ENCODE measurements at places on chromosomes 13 and 19.

GRCh38 chr13:30413842-30414241 lies 8.5 kb upstream of the UBE2L5 start:
- DNase-seq = no peak

DNA sequence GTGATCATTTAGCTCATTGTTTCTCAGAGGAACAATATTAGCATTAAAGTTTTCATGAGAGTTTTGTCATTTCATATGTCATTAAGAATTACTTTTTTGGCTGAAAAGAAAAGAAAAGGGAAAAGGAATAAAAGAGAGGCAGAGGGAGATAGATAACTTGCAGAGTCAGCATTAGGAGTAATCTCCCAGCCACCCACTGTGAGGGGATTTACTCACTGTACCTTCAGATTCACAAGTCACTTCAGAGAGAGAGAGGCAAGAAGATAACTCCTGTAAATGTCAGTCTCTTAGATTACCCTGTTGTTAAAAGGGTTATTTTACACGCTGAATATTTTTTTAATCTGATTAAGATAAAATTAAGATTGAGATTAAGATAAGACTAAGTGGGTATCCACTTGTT lies 125.2 kb downstream of the POU4F1 start:
- no peak for DNase-seq

GRCh38 chr19:49705919-49706318 lies 15.0 kb downstream of the CPT1C start:
- DNase-seq = no peak

DNA sequence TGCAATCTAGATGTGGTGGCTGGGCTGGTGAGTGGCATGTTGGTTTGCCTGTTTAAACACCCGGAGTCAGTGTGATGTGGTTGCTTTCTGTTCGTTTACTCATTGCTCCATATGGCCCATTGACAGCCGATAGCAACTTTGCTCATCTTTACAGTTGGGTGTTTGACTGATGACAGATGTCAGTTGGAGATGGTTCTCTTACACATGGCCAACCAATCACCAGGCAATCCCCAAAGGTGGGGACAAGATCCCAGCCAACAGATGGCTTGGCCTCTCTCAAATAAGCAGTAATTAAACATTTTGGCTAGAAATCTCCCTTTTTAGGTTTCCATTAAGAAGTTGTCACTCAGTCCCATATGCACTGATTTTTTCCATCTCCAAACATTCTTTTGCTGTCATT lies 497.1 kb upstream of the ARGLU1 start:
- DNase-seq = no peak

- no peak for DNase-seq
These were observed 57.7 kb downstream of the ING1 start for GRCh38 chr13:110771194-110771593.

DNA sequence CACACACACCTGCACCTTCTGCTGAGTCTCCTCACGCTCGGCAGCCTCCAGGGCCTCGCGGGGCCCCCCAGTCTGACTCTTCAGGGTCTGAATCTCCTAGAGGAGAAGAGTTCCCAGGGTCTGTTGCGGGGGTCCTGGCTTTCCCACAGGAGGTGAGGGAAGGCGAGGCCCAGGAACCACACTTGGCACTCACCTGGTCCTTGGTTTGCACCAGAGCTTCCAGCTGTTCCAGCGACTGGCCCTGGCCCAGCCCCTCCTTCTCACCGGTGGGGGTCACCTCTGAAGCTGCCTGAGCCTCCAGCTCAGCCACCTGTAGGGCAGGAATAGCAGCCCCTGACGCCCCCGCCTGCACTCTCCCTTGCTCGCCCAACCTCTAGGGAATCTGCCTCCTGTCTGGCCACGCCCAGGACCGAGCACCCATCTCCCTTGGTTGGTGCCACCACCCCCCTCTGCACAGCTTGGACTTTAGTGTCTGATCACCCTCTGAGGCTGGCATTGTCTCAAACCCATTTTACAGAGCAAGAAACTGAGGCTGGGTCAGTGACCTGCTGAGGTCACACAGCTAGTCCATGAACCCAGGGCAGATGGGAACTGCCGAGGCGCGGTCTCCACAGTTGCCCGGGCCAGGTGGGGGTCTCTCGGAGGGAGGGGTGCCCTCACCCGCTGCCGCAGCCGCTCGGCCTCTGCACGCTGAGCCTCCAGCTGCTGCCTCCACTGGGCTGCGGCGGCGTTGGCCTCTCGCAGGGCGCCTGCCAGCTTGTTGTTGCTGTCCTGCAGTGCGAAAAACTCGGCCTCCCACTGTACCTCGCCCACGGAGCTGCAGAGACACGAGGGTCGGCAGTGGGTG lies 9.5 kb downstream of the HOMER3 start:
- no peak for DNase-seq

GRCh38 chr13:103531278-103531677 lies 465.1 kb upstream of the SLC10A2 start:
- DNase-seq = no peak

DNA sequence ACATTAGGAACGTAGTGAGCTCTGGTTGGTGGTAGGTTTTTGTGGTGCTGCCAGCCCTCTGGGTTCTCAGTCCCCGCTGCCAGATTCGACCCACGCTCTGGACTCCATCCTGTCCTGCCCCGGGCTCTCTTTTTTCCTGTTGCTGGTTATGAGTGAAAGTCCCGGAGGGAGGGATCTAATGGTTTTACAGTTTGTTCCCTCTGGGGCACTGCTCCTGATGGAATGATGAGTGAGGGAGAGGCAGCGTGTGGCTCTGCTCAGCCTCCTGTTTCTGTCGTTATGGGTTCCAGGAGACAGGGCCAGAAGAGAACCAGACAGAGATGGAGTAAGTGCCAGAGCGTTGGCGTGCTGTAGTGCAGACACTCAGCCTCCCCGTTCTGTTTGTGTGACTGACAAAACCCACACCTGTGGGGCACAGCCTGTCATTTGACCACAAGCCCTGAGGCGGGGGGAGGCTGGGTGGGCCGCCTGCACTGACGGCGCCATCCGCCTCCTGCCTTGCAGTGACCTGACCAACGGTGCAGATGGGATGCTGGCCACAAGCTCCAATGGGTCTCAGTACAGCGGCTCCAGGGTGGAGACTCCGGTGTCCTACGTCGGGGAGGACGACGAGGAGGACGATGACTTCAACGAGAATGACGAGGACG lies 18.3 kb downstream of the ATP4B start:
- DNase-seq = no peak

GRCh38 chr19:50328873-50329145 lies 368 bp downstream of the KCNC3 start:
- DNase-seq = no peak

Data from activated CD4-positive, alpha-beta T cell treated with anti-CD3 and anti-CD28 coated beads, Interleukin-2, amount 50 U/mL, for 16 hours (primary cell).